ENCODE measurements at places on chromosomes 5 and 9.

DNA sequence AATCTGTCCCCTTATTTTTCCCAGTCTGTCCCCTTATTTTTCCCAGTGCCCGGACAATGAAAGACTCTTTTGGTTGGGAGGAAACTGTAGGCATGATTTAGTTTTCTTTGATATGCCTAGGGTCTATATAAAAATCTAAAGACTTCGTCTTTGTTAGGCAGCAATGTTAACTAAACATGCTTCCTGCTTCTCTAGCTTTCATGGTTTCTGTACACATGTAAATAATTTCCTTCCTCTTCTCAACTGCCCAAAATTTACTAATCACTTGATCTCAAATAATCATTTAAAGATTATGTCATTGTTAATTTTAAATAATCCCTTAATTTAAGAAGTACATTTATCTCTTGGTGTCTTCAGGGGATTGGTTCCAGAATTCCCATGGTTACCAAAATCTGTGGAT lies 47.8 kb upstream of the RAPGEF6 start:
- peaks cover 6% of the 10 kb centered on the region for H3K4me1 ChIP-seq
- H3K27me3 ChIP-seq, result no peaks in the 10 kb centered on the region
- H3K36me3 ChIP-seq, result no peaks in the 10 kb centered on the region
- H3K27ac ChIP-seq, result no peak overlapping the region

- DNase-seq, result no peak
- H3K4me1 ChIP-seq, result no peaks in the 10 kb centered on the region
- H3K36me3 ChIP-seq, result no peaks in the 10 kb centered on the region
- no peaks in the 10 kb centered on the region for H3K27me3 ChIP-seq
- no peak overlapping the region for H3K4me3 ChIP-seq
These were observed 58.2 kb upstream of the PRR16 start for GRCh38 chr5:120405923-120406322.

DNA sequence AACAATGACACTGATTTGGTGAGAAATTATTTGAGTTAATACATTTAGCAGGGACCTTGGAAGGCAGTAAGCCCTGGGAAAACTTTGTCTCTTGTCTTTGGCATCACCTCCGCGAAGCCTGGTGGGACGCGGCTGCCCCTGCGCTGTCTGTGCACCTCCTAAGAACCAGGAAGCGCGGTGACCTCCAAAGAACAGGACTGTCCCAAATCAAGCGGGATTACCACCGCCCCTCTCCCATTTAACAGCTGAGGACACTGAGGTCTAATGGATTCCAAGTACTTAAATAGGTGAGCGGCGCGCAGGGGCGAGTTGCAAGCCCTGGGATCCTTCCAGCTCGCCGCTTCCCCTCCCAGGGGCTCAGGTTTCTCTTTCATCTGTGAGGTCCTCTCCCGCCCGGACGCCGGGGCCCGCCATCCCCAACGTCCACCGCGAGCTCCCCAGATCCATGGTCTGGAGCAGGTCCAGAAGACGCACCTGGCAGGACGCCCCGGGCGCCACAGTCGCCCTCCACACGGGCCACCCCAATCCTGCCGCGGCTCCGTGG lies 432 bp downstream of the STARD4 start:
- no peaks in the 10 kb centered on the region for H3K36me3 ChIP-seq
- no peaks in the 10 kb centered on the region for H3K4me1 ChIP-seq
- H3K4me3 ChIP-seq, result peak overlapping the region; percentile 82

GRCh38 chr9:36988848-36989247 lies 45.2 kb downstream of the PAX5 start:
- H3K4me1 ChIP-seq, result no peaks in the 10 kb centered on the region
- H3K27ac ChIP-seq, result no peak overlapping the region
- peaks cover 78% of the 10 kb centered on the region for H3K27me3 ChIP-seq
- H3K36me3 ChIP-seq, result no peaks in the 10 kb centered on the region

DNA sequence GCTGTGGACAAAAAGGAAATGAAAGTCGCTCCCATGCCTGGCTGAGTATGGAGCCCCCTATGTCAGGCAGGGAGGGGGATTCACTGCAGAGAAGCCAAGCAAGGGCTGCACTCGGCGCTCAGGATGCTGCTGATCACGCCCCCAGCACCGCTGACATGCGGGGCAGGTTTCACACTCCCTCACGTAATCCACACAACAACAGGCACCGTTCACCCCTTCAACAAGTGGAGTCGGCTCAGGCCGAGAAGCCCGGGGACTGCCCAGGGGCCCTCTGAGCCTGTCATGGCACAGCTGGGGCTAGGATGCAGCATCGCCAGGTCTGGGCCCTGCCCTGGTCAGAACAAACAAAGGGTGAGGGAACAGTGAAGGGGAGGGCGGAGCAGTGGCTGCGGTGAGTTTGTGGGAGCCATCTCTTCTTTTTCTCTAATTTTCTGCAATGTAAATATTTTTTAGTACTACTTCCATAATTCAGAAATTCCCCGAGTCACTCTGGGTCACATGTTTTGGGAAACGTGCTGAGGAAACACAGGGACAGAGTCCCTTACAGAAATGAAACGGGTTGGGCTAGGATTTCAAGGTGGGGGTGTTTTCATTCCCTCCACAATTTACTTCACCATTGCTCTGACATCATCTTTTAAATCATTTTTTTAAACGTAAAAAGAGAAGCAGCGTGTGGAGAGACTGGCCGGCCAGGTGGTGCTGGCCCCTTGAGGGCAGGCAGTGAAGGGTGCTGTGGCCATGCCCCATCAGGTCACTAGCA lies 49.8 kb downstream of the PRRT1B start:
- peaks cover 21% of the 10 kb centered on the region for H3K36me3 ChIP-seq
- no peak for DNase-seq
- H3K4me1 ChIP-seq, result no peaks in the 10 kb centered on the region

- peak overlapping the region; percentile 99 for H3K27ac ChIP-seq
- no peaks in the 10 kb centered on the region for H3K36me3 ChIP-seq
- H3K4me3 ChIP-seq, result peak overlapping the region; percentile 90
- H3K4me1 ChIP-seq, result no peaks in the 10 kb centered on the region
- H3K27me3 ChIP-seq, result no peaks in the 10 kb centered on the region
- peak; percentile 24 for DNase-seq
These were observed 691 bp downstream of the FCHO2 start for GRCh38 chr5:72956324-72957140.

GRCh38 chr5:119527351-119527750 lies 75.1 kb downstream of the HSD17B4 start:
- no peak overlapping the region for H3K4me3 ChIP-seq
- no peaks in the 10 kb centered on the region for H3K4me1 ChIP-seq
- peaks cover 9% of the 10 kb centered on the region for H3K36me3 ChIP-seq
- H3K27ac ChIP-seq, result no peak overlapping the region

GRCh38 chr5:179435731-179436315 lies 90.6 kb upstream of the ADAMTS2 start:
- H3K27me3 ChIP-seq, result no peaks in the 10 kb centered on the region
- no peaks in the 10 kb centered on the region for H3K36me3 ChIP-seq
- DNase-seq, result no peak
- H3K4me3 ChIP-seq, result no peak overlapping the region

DNA sequence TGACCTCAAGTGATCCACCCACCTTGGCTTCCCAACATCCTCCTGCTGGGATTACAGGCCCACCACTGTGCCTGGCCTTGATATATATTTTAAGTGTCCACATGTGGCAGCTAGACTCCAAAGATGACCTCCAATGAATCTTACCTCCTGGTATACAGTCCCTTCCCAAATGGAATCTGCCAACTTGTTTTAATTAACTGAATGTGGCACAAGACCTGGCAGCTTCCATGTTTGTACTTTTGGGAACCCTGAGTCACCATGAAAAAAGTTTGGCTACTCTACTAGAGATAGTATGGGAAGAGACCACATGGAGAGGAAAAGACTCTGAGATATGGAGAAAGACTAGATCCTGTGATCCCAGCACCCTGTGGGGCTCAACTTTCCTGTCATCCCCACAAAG lies 42.5 kb downstream of the CCL28 start:
- H3K27me3 ChIP-seq, result no peaks in the 10 kb centered on the region
- H3K4me3 ChIP-seq, result no peak overlapping the region
- H3K27ac ChIP-seq, result no peak overlapping the region

- H3K27me3 ChIP-seq, result no peaks in the 10 kb centered on the region
- H3K4me1 ChIP-seq, result peaks cover 25% of the 10 kb centered on the region
- no peak overlapping the region for H3K4me3 ChIP-seq
- DNase-seq, result no peak
- no peaks in the 10 kb centered on the region for H3K36me3 ChIP-seq
These were observed 4.6 kb downstream of the TGFBR1 start for GRCh38 chr9:99109522-99109921.

- H3K27me3 ChIP-seq, result no peaks in the 10 kb centered on the region
- peaks cover 15% of the 10 kb centered on the region for H3K4me1 ChIP-seq
- no peak for DNase-seq
- H3K36me3 ChIP-seq, result no peaks in the 10 kb centered on the region
These were observed 71.9 kb downstream of the ARRDC3 start for GRCh38 chr5:91311168-91311696.

- no peak overlapping the region for H3K4me3 ChIP-seq
- no peaks in the 10 kb centered on the region for H3K27me3 ChIP-seq
- no peak for DNase-seq
- H3K4me1 ChIP-seq, result no peaks in the 10 kb centered on the region
- H3K36me3 ChIP-seq, result no peaks in the 10 kb centered on the region
These were observed 67.2 kb upstream of the TRIO start for GRCh38 chr5:14075937-14076336.

DNA sequence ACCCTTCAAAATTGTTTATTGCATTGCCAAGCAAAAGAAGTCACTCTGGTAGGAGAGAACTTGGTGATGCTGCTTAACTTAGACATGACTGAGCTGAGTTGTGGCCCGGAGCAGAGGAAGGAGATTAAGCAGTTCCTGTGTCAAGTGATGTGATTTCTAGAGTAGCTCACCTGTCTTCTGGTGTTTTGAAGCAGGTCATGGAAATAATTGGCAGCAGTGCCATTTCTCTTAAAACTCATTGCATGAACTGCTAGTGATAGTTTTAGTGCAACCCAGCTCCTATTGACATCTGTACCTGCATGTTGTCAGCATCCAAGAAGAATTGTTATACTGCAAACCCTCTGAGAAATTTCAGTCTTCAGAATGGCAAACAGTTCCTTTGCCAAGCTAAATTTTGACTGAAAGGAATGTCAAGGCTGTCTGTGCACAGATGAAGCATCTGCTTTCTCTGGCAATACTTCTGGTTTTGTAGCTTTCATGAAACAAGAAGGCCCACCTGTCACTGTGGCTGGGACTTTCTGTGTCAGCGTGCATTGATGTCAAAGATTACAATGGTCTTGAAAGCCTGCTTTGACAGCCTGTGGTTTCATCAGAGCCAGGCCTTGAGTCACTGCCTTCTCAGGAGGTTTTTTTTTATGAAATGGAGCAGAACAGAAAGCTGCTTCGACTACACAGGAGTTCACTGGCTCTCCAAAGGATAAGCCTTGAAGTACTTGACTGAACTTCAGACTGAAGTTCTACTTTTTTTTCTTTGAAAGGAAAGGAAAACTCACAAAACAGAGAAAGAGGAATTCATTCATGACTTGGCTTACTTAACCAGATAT lies 90.6 kb downstream of the RALGPS1 start:
- H3K27me3 ChIP-seq, result no peaks in the 10 kb centered on the region
- H3K27ac ChIP-seq, result peak overlapping the region; percentile 19
- H3K4me3 ChIP-seq, result no peak overlapping the region
- no peak for DNase-seq
- H3K4me1 ChIP-seq, result peaks cover 5% of the 10 kb centered on the region
- H3K36me3 ChIP-seq, result no peaks in the 10 kb centered on the region

GRCh38 chr9:38018958-38019602 lies 49.9 kb downstream of the SHB start:
- H3K27ac ChIP-seq, result peak overlapping the region; percentile 64
- peaks cover 32% of the 10 kb centered on the region for H3K4me1 ChIP-seq
- no peaks in the 10 kb centered on the region for H3K27me3 ChIP-seq
- no peaks in the 10 kb centered on the region for H3K36me3 ChIP-seq

DNA sequence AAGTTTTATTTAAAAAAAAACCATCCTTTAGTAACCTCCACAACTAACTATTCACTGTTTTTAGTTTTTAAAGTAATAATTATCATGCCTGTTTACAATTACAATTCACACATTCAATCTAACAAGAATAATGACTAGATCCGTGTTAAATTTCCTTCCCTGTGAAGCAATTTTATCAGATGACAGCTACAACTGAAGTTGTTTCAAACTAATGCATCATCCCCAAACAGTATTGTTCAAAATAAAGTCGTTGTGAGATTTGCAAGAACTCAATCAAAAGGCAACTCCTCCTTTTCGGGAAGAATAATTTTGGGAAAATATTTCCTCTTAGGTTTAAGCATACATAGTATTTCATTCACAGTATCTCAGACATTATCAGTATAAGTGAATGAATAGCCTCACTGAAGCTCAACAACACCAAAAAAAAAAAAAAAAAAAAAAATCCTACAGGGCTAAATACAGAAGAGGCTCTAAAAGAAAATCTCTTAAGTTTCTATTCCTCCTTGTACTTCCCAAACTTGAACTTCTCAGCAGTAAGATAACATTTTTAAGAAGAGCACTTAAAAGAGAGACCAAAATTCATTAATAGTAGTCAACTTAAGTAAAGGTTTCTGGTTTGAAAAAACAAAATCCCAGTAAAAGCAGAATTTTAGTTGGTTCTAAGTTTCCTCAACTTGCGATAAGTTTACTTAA lies 9.4 kb downstream of the C9orf72 start:
- H3K4me3 ChIP-seq, result no peak overlapping the region
- no peak overlapping the region for H3K27ac ChIP-seq
- no peaks in the 10 kb centered on the region for H3K4me1 ChIP-seq
- H3K27me3 ChIP-seq, result no peaks in the 10 kb centered on the region
- no peak for DNase-seq

DNA sequence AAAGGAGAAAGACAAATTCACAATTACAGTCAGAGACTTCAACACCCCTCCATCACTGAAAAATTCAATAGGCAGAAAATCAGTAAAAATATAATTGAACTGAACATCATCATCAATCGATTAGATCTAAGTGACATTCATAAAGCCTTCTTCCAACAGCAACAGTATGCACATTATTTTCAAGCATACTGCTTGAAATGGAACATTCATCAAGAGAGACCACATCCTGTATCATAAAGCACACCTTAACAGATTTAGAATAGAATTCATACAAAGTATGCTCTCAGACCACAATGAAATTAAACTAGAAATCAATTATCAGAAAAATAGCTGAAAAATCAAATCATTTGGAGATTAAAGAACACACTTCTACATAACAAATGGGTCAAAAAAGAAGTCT lies 39.1 kb downstream of the ERMP1 start:
- no peak overlapping the region for H3K27ac ChIP-seq
- H3K4me1 ChIP-seq, result no peaks in the 10 kb centered on the region
- H3K27me3 ChIP-seq, result no peaks in the 10 kb centered on the region
- no peaks in the 10 kb centered on the region for H3K36me3 ChIP-seq

GRCh38 chr9:6758498-6759184 lies 868 bp downstream of the KDM4C start:
- no peaks in the 10 kb centered on the region for H3K27me3 ChIP-seq
- H3K4me3 ChIP-seq, result peak overlapping the region; percentile 79
- H3K4me1 ChIP-seq, result no peaks in the 10 kb centered on the region
- peak; percentile 58 for DNase-seq
- no peaks in the 10 kb centered on the region for H3K36me3 ChIP-seq
- H3K27ac ChIP-seq, result peak overlapping the region; percentile 99

- no peak for DNase-seq
- H3K27me3 ChIP-seq, result no peaks in the 10 kb centered on the region
- H3K36me3 ChIP-seq, result no peaks in the 10 kb centered on the region
- H3K27ac ChIP-seq, result no peak overlapping the region
- H3K4me1 ChIP-seq, result peaks cover 5% of the 10 kb centered on the region
These were observed 6.2 kb downstream of the AGPAT2 start for GRCh38 chr9:136681029-136681428.

- no peak overlapping the region for H3K27ac ChIP-seq
- H3K27me3 ChIP-seq, result no peaks in the 10 kb centered on the region
- DNase-seq, result no peak
- H3K36me3 ChIP-seq, result no peaks in the 10 kb centered on the region
- no peaks in the 10 kb centered on the region for H3K4me1 ChIP-seq
These were observed 274.3 kb downstream of the ISL1 start for GRCh38 chr5:51657340-51658240.
